ENCODE measurements at places on chromosomes 4 and X.

- DNase-seq: no peak
These were observed 17.7 kb downstream of the SPON2 start for GRCh38 chr4:1154523-1155182.

DNA sequence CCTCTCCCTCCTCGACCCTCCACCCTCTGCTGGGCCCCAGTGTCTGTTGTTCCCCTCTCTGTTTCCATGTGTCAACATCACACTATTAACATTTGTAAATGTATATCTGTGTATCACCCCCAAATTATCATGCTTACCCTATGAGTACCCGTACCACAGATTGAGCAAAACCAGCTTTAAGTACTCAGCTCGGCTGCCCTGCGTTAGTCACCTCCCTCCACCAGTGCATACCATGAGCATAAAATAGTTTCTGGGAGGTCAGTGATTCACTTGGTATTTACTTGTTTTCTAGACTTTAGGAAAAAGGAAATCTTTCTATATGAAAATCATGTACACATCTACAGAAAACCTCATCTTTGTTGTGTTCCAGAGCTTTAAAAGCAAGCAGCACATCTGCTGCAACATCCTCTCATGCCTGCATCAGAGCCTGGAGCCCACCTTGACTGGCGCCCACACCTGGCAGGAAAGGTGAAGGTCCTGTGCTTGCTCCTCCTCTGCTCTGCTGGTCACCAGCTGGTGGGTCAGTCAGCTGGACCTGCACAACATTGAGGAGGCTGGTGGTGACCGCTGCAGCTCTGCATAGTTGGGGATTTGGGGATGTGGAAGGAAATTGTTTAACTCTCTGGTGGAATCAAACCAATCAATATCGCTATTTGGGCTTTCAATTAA is 214.4 kb upstream of the KLF3 start:
- DNase-seq: no peak

DNA sequence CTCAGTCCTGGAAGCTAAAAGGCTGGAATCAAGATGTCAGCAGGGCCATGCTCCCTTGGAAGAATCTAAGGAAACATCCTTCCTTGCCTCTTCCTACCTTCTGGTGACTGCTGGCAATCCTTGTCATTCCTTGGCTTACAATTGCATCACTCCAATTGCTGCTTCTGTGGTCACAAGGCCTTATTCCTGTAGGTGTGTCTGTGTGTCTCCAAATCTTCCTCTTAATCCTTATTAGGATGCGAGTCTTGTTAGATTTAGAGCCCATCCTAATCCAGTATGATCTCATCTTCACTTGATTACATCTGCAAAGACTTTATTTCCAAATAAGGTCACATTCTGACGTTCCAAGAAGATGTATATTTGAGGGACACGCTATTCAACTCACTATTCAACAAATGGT is 52.2 kb downstream of the SMIM20 start:
- DNase-seq: no peak

- no peak for DNase-seq
These were observed at the start of gene KLHL15 for GRCh38 chrX:24027086-24027485. Gene KLHL15 (minus strand): TSS chrX:24027186. CDS start chrX:24006693, 20,493 bp downstream.
